ENCODE measurements at places on chromosomes 13 and 19.

DNA sequence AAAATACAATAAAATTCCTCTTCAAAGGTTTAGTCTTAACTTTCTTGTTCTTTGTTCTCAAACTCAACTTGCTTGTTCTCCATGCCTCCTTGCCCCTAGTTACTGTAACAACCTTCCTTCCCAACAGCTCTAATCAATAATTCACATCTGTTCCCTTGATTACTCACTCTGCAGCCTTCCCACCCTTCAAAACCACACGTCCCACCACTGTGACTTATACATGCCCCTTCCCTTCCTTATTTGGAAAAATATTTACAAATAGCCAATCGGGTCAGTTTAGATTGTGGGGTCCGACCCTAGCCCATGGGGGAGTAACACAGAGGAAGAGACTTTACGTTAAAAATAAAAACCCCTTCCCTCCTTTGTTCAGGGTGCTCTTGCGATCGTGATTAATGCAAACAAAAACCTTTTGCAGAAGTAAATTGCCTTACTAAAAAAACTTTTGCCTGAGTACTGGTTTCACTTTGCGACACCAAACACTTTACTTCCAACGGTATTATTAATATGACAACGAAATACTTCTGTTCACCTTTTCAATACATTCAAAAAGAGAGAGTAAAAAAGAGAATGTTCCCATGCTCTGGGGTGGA lies 512 bp upstream of the ZNF93 start:
- DNase-seq, result peak; percentile 47

GRCh38 chr19:39335168-39335548 lies 685 bp downstream of the GMFG start:
- no peak for DNase-seq

DNA sequence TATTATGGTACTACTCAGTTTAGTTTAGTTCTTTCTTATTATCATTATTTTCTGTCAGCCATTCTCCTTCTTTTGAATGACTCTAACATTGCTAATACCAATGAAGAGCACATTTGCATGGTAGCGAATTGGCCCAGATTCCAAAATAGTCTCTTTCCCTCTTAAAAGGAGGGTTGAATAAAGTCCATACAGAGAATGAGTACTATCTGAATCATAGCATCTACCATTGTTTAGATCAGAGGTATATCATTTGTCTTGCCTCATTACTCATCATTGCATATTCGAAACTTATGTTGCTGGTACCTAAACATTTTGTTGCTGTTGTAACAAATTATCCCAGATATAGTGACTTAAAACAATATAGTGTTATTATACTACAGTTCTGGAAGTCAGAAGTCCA lies 1235.3 kb upstream of the ATXN8OS start:
- no peak for DNase-seq

DNA sequence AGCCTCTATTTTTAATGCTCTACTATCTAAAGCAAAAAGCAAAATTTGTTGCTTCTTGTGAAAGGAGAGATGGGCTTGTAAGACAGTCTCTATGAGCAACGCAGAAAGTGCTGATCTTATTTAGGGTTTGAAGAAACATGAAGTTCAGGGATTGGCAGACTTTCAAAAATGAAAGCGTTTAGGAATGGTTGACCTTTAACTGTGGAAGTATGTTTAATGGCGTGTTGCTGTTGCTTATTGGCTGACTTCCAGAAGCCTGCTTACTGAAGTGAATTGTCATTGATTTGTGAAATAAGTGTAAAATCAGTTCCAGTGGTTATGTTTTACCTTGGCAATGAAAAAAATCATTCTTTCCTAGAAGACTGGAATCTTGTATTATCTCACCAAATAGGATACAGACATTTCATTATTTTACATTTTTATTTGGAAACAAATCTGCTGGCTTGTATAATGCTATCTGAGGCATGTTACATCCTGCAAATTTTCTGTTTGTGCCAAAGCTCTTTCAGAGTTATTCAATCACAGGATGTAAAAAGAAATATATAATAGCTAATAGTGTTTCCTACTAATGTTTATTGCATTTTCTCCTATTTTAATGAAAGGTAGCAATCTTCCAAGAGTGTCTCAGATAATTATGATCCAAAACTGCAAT lies 221.3 kb upstream of the SLITRK6 start:
- peak; percentile 56 for DNase-seq

GRCh38 chr13:92843549-92843948 lies 383.1 kb upstream of the GPC6 start:
- DNase-seq, result no peak

GRCh38 chr19:35495107-35496064 lies 5.1 kb upstream of the KRTDAP start:
- DNase-seq, result no peak

DNA sequence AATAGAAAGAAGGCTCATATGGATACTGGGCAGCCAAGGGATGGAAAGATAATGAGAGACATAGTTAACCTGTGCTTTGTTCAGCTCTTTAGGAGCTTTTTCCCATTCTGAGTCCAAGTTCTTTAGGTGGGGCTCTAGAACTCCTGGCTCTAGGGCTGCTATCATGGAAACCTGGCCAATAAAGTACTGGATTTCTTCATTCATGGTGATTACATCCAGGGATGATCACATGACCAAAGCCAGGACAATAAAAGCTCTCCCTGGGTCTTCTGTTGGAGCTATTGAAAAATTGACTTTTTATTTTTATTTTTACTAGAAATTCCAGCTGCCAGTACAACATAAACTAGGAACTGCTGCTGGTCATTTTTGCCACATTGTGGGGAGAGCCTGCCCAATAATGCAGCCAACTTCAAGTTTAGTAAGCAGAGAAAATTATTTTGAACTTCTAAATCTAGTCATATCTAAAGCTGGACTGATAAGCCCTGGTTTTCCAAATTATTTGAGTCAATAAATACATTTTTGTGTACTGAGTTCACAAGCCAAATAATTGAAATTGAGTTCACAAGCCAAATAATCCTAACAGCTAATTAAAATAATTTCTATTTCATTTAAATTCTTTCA lies 224.9 kb upstream of the STARD13 start:
- no peak for DNase-seq

DNA sequence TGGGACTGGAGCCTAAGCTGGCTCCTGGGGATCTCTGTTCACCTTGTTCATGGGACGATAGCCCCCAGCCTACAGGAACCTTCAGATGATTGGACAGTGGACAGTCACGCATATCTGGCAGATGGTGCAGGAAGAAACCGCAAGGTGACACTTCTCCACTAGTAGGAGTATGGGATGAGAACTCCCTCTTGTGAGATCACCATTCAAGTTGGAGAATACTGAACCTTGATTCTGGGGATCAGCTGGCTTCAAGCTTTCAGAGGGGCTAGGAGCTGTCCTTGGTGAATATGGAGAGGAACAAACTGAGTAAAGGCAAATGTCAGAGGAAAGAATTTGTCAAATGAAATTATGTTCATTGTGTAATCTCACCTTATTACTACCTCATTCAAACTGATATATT lies 204.5 kb downstream of the PDS5B start:
- DNase-seq, result no peak

- DNase-seq, result no peak
Observed at GRCh38 chr19:50178859-50179537, 15.9 kb upstream of the IZUMO2 start.

GRCh38 chr13:98207416-98207815 lies 30.3 kb upstream of the RNF113B start:
- no peak for DNase-seq

DNA sequence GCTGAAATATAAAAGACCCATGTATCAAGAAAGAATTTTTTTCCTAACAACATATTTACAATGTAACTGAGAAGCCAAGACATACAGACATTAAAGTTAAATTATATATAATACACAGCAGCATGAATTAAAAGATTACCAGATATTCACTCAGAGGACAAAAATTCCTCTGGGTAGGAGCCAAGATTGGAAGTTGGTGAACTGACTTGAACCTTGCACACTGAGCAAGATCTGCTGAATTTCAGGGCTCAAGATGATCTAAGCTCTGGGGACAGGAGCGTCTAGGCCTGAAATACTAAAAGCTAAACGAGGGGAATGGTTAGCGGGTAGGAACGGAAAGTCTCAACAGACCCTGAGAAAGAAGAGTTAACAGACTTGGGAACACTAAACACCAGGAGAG lies 8.5 kb downstream of the FOXO1 start:
- no peak for DNase-seq

GRCh38 chr13:33204130-33204927 lies 81.2 kb downstream of the STARD13 start:
- DNase-seq, result no peak

- no peak for DNase-seq
Observed at GRCh38 chr13:29556742-29557141, 38.7 kb downstream of the SLC7A1 start.

GRCh38 chr13:27918041-27918917 lies 1.5 kb upstream of the PDX1 start:
- DNase-seq, result no peak

- DNase-seq, result no peak
Observed at GRCh38 chr13:46480131-46480530, 72.8 kb upstream of the LRCH1 start.

DNA sequence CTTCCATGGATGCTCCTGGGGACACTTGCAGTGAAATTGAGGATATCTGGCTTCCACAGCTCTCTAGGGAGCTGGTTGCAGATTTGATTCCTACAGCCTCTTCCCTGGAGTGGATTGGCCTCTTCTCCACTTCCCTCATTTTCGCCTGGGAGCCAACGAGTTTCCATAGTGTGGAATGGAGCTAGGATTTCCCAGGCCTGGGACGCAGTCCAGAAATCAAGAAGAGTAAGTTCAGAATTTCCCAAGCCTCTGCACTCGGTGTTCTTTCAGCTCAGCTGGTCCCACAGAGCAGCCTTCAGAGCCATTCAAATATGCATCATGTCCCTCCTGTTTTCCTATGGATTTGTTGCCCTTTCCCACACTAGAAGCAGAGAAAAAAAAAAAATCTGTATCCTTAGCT lies 68.2 kb downstream of the RAP2A start:
- no peak for DNase-seq

DNA sequence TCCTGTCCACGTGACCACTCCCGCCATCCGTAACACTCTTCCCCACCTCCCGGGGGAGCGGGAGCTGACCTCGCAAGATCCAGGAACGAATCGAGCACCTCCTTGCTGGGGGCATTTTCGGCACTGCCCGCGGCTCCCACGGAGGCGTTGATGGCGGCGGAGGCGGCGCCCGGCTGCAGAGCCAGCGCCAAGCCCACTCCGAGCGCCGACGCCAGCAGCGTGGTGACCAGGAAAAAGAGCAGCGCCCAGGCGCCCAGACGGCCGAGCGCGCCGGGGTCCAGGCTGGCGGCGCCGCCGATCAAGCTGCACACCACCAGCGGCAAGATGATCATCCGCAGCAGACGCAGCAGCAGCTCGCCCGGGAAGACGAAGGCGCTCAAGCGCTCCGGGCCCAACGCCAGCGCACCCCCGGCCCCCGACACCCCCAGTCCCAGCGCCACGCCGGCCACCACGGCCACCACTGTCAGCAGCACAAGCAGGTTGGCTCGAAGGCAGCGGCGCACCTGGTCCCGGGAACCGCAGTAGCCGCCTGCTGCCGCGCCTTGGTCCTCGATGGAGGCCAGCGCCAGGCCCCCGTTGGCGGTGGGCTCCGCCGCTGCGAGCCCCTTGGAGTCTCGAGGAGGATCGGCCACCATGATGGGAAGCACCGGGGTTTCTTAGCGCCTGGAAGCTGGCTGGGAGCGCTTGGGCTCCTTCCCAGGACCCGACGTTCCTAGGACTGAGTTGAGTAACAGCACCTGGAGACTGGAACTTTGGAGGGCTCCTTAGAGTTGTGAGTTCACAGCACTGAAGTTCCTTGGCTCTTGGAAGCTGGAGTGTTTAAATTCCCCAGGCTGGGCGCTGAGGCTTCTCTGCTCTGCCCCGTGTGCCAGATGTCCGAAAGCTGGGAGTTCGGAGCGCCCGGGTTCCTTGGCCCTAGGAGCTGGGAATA lies 798 bp downstream of the SLC1A5 start:
- no peak for DNase-seq

DNA sequence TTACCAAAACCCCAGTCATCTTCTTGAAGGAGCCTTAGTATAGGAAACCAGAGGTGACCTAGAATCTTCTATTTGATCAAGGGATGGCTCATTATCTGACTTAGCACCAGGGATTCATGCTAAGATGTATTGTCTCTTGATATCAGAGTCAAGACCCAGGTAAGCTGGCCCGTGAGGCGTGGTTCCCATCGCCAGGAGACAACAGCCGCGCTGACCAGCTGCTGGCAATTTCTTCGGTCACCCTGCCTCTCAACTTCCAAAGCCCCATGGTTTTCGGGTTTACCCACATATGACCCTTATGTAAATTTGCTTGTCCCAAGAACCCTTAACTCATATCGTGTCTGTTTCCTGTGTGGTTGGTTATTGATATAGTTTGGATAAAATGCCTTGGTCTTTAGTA lies 77.7 kb upstream of the VSTM2B start:
- DNase-seq, result no peak

DNA sequence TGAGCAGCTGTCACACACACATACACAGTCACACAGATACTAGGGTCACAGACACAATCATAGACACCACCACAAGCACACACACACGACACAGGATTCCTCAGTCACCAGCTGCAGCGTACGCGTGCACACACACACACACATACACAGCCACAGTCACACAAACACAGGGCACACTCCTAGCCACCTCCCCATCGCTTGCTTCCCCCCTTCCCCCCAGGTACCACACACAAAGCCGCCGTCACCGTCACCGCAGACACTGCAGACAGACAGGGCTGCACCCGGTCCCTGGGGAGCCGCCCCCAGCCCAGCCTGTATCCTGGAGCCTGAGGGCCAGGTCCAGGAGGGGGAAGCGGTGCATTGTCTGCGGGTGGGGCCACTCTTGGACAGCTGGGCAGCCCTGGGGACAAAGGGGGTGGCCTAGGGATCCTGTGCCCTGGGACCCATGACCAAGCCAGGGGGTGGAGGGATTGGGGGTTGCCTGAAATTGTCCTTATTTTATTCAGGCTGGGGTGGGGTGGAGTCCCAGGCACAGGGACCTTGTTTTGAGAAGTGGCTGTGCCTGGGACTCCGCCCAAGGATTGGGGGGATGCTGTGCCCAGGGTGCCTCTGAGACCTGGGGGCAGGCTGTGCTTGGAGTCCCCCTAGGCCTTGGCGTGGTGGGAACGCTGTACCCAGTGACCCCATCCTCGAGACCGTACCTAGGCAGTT lies 957 bp downstream of the NUMBL start:
- no peak for DNase-seq

GRCh38 chr13:47858042-47859025 lies 142.7 kb downstream of the SUCLA2 start:
- no peak for DNase-seq

DNA sequence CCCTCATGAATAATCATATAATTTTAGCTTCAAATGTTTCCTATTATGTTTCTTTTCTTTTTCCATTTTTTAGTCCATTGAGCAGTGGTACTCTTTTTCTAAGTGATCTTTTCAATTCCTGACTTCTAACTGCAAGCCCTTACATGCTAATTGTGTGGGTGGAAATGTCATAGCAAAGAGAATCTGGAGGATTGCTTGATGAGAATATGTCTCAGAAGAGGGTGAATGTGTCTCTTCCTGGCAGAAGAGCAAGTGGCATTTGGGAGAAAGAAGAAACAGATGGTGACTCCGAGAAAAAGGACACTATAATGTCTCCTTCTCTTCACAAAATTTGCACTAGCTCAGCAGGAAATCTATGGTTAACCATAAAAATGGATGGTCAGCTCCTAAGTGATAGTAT lies 2320.0 kb downstream of the PCDH9 start:
- no peak for DNase-seq

Data from glomerular endothelial cell (primary cell).